A549 (cell line): ENCODE measurements at places on chromosomes 7 and 10. TPM values are rescaled to one million over a fixed set of nuclear protein-coding genes. Genes with fewer than 3 reads are reported as not detected.
A peak's percentile ranks its signal among the peaks of the same experiment; 100 is the strongest.

Gene NKX2-3
- 0.05 TPM in 1 of 3 replicates, not detected in the others for polyA plus RNA-seq

Gene CPN1
- 0.29 to 0.62 TPM (median 0.52 TPM) in 3 replicates for polyA plus RNA-seq

Gene HOXA10
- polyA plus RNA-seq: 5.0 to 5.7 TPM (median 5.2 TPM) in 3 replicates

Gene ABCB1
- 0.07 to 0.09 TPM in 2 of 3 replicates, not detected in the other for polyA plus RNA-seq

Gene CLEC2L
- polyA plus RNA-seq: 0.13 TPM in 1 of 3 replicates, not detected in the others

- no peak for DNase-seq
Measured at GRCh38 chr7:140134039-140134438, 42.7 kb downstream of the KDM7A start.

DNA sequence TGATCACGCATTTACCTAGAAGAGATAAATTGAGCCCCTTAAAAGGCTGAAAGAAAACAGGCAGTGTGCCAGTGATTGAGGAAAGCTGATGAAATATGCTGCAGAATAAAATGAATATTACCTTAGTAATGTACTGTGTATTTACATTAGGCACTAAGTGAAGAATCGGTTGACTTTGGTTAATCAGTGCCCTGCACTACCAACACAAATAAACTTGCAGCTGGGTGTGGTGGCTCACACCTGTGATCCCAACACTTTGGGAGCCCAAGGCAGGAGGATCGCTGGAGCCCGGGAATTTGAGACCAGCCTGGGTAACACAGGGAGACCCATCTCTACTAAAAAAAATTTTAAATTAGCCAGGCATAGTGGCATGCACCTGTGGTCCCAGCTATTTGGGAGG lies 148.3 kb upstream of the TCF7L2 start:
- DNase-seq: peak; percentile 28

GRCh38 chr10:116312548-116312947 lies 11.7 kb upstream of the CCDC172 start:
- no peak for DNase-seq

DNA sequence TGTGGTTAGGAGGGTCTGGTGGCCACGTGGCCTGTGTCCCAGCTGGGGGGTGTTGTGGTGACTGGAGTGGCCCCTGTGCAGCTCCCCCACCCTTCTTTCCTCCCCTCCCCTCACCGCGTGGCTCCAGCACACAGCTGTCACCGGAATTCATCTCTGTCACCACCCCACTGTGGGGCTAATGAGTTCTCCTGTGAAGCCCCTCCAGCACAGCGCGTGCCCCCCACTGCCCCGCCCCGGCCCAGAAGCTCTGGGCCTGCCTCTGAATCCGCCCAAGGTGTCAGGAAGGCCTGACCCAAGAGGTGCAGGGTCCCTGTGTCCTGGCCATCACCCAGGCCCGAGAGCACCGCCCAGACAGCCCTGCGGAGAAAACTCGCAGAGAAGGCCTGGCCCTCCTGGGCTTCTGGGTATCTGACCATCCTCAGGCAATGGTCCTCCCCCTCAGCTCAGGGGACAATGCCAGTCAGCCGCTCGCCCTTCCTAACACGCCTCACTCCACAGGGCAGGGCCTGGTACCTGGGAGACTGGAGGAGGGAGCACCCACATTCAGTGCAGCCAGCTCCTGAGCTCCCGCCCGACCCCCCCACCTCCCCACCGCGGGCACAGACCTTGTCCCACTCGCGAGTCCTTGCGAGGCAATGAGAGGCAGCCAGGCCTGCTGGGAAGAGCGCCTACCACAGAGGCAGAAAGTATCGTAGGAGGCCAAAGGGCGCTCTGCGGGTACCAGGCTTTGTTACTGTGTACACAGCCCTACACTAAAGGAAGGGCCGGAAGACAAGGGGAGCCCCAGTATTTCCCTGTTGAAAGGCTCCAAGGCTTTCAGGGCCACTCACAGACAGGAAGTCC lies 38.2 kb downstream of the GBX1 start:
- no peak for DNase-seq

DNA sequence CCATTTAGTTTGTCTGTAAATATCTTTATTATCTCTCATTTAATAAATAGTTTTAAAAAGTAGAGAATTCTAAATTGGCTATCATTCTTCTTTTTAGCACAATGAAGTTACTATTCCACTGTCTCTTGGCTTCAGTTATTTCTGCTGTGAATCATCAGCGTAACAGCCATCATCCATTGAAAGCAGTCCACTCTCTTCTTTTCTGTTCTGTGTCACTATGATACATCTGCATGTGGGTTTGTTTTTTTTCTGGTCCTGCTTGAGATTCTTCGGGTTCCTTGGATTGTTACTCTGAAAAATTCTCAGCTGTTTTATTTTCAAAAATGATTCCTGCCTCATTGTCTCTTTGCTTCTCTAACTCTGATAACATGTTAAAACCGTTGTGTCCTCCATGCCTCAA lies 52.5 kb downstream of the CSGALNACT2 start:
- DNase-seq: no peak

- no peak for DNase-seq
Measured at GRCh38 chr10:70615784-70616522, 13.4 kb upstream of the PRF1 start.

GRCh38 chr10:86356296-86356695 lies 10.3 kb downstream of the GRID1 start:
- DNase-seq: no peak

- DNase-seq: peak; percentile 55
Measured at GRCh38 chr7:47266799-47267198, 315.1 kb downstream of the TNS3 start.

- no peak for DNase-seq
Measured at GRCh38 chr10:96996275-96996965, 164.3 kb downstream of the LCOR start.

- no peak for DNase-seq
Measured at GRCh38 chr10:1532636-1533035, 204.7 kb downstream of the ADARB2 start.

DNA sequence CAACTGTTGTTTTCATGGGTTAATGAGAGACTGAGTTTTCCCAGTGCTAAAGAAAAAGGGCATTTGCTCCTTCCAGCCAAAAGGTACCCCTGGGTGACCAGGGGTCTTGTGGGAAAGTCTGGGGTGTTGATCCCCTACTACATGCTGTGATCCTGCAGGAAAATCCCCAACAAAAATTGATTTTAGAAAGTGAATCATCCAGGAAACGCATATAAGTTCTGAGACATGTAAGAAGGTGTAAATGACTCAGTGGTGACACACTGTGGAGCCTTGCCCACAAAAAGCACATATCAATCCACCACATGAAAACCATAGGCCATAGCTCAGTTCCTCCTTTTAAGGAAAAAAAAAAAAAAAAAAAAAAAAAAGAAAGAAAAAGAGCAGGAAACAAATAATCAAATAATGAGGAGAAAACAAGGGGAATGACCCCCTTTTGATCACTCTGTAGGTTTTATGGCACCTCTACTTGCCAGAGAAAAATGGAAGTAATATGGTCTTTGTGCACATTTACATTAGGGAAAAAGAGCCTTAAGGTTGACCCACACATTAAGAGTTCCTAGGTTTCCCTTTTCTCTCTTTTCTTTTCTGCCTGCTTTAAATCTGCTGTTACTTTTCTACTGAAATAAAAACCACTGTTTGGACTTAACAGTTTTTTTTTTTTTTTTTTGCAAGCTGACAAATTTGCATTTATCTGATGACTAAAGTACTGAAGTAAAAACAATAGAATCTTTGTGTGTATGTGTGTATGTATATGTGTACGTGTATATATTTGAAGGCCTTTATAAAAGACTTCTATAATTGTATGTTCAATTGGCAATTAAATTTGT lies 386.0 kb downstream of the KIF20B start:
- no peak for DNase-seq

DNA sequence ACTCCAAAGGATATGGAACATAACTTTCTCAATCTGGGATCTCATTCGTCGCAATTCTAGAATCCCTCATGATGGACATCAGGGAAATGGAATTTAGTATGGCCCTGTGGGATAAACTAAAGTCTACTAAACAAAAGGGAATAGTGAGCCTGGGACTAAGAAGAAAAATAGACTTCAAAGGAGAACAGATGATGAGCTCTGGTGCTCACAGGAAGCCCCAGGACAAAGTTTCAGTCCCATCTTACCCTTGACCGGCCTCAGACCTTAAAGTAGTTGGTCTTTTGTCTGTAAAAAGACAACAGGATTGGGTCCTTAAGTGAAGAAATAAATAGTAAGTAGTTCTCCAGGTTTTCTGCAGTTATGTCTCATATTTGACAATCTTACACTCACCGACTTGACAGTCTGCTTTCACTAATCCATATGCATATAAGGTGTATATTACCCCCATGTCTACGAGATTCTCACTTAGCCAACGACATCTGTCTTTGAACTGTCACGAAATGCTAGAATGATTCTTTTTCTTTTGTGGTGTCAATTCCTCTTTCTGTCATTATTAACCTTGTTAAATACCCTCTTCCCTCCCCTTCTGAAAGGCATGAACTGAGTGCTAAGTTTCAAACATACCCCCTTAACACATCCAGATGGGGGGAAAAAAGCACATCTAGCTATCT lies 10.9 kb upstream of the IKZF1 start:
- no peak for DNase-seq

DNA sequence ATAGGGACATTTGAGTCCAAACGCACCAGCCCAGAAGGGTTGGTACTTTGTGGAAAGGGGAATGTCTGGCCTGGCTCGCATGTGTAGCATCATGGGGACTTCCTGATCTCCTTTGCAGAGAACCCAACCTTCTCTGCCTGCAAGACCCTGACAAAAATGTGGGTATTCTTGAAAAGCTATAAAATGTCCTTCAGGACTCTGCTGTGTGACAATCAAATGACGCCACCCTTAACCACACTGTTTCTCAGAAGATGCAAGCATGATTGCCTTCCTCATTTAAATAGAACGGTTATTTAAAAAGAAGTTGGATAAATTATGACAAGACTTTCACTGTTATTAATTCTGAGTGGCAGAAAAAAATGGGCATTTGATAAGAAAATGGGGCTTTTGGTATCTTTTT lies 15.1 kb upstream of the GPR15LG start:
- DNase-seq: no peak

DNA sequence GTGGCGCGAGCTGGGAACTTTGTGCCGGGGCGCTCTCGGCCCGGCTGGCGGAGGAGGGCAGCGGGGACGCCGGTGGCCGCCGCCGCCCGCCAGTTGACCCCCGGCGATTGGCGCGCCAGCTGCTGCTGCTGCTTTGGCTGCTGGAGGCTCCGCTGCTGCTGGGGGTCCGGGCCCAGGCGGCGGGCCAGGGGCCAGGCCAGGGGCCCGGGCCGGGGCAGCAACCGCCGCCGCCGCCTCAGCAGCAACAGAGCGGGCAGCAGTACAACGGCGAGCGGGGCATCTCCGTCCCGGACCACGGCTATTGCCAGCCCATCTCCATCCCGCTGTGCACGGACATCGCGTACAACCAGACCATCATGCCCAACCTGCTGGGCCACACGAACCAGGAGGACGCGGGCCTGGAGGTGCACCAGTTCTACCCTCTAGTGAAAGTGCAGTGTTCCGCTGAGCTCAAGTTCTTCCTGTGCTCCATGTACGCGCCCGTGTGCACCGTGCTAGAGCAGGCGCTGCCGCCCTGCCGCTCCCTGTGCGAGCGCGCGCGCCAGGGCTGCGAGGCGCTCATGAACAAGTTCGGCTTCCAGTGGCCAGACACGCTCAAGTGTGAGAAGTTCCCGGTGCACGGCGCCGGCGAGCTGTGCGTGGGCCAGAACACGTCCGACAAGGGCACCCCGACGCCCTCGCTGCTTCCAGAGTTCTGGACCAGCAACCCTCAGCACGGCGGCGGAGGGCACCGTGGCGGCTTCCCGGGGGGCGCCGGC lies 870 bp downstream of the FZD1 start:
- peak; percentile 65 for DNase-seq

DNA sequence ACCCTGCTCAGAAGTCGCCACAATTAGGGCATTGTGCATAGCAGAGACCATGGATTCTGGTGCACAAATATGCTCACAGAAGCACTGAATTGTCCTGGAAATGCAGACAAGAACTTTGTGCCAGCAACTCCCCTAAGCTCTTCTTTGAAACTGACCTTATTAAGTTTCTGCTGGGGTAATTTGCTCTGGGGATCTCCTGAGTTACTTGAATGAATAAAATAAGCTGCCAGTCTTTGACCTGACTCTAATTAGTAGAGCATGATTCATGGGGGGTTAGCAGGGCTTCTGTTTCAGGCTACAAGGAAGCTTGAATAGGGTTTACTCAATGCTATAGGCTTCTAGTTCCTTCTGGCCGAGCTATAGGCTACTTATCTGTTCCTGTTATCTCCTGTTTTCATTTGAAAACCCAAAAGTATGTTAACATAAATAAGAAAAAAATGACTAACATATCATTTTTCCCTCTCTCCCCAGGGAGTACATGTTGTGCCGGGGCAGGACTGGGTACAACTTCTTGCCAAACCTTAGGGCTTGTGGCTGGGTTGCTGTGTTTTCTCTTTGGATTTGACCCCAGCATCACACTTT lies 169.0 kb upstream of the TMEM229A start:
- DNase-seq: no peak

DNA sequence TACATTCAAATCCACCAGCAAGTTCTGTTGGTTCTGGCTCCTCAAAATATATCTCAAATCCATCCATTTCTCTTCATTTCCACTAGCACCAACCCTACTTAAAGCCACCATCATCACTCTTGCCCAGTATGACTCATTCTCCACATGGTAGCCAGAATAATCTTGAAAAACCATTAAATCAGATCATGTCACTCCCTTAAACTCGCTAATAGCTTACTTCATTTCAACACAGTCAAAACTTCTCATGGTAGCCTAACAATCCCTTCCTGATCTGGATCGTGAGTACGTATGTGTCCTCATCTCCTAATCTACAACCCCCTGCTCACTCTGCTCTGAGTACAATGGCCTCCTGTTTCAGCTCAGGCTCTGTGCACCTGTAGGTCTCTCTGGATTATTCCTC lies 8.7 kb downstream of the EPC1 start:
- DNase-seq: no peak

- DNase-seq: no peak
Measured at GRCh38 chr7:129786825-129787563, 165.8 kb downstream of the UBE2H start.

DNA sequence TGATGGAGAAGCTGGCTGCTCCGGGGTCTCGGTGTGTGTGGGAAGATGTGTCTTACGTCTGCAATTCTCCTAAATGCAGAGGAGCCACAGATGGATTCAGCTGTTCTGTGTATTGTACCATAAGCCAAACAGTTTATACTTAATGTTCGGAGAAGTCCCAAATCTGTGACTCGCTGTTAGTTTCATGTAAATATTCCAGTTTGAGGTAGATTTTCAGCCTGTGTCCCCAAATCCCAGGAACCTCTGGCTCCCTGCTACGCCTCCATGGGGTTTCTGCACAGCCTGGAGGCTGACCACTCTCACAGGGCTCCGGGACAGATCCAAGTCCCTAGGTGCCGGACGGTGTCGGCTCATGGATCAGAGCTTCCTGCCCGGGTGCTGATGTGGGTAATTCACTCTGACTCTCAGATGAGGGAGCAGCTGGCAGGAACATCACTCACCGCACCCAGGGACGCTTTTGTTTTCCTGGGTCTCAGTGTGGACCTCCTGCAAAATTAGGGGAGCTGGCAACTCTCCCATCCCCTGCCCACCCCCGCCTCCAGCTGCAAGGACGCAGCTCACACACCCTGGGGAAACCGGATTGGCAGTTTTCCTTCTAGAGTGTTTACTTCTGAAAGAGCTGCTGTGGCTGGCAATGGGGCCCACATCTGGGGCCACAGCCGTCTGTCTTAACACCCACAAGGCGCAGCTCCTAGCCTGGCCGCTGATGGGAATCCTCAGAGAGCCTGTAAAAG lies 421.1 kb upstream of the FOXK1 start:
- DNase-seq: no peak
